ENCODE measurements at places on chromosomes 5 and 9.

- DNase-seq = no peak
These were observed 6.3 kb upstream of the ATG10 start for GRCh38 chr5:81965524-81965923.

DNA sequence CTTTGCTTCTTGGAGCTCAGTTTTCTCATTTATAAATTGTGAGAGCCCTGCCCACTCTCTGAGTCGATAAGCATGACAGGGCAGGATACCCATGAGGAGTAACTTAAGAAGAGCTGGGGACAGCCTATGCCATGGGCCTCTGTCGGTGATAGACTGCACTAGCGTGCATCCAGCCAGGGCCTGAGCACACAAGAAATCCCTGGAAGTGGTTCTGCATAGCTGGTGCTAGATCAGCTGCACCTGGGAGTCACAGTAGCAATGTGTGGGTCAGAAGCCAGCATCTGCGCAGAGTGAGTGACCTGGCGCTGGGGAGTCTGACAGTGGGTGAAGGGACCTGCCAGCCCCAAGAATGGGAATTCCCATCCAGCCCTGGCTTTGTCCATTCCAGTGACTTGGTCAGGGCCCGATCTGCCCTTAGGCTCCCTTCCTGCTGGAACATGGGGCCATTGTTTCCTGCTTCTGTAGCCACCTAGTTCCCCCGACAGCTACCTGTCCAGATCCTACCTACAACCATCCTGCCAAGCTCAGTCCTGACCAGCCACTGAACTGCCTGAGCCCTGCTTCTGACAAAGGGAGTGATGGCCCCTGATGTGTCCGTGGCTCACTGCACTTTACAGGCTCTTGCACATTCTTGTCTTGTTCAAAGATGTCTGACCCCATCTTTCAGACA, 35.9 kb upstream of the NANS start:
- no peak for DNase-seq

GRCh38 chr5:149757197-149757947, 27.3 kb downstream of the PPARGC1B start:
- no peak for DNase-seq

DNA sequence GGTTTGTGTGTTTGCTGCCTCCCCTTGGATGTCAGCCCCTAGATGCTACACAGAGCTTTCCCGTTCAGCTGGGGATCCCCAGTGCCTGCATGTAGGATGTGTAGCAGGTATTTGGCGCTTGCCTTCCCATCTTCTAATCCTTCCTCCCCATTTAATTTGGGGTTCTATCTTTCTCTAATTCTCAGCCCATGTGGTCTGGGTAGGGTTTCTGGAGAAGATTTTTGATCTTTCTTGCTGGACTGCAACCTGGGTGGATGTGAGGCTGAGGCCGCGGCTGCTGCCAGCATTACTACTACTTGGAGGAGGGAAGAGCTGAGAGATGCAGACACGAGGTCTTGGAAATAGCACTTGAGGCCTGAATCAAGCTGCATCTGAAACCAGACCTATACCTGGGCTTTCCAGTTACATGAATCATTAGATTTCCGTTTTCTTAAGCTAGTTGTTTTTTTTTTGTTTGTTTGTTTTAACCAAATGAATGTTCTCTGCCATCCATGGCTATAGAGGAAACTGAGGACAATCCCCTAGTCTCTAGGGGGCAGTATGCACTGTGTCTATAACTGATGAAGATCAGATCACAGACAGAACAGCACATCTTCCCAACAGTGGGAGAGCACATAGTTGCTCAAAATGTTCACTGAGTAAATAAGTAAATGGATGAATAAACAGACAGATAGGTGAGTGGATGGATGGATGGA, 178.6 kb downstream of the FGF18 start:
- no peak for DNase-seq

- no peak for DNase-seq
These were observed 75.3 kb upstream of the BARHL1 start for GRCh38 chr9:132506977-132507669.

- no peak for DNase-seq
These were observed 109.5 kb downstream of the SNCAIP start for GRCh38 chr5:122421374-122422079.

DNA sequence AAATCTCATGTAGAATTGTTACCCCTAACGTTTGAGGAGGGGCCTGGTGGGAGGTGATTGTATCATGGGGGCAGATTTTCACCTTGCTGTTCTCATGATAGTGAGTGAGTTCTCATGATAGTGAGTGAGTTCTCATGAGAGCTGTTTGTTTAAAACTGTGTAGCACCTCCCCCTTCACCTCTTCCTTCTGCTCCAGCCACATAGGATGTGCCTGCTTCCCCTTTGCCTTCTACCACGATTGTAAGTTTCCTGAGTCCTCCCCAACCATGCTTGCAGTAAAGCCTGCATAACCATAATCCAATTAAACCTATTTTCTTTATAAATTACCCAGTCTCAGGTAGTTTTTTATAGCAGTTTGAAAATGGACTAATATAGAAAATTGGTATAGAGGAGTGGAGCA, 1783.7 kb upstream of the CDH9 start:
- DNase-seq = no peak

DNA sequence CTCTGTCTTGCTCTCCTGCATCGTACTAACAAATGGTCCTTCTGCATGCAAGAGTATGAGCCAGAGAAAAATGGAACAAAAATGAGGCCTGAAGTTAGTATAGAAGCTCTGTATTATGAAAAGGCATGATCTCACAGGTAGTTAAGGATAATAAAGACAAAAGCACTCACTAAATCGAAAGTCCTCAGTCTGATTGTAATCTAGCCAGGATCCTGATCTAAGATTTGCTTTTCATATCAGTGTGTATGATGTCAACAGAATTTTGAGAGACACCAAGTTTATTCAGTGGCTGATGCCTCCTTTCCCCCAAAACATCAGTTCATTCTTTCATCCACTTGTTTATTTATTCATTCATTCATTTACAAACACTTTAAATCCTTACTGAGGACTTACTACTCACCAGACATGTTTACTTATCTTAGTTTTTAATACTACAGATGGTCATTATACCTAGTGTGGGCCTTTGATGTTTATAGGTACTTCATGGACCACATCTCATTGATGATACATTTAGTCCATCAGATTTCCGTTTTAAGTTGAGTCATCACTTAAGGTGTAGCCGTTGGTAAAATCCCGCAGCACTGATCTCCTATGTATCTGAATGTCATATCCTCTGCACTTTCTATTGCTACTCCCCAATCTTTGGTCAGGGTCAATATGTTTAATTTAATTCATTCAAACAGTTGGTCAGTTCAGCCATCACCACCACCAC, 105.2 kb upstream of the DHFR start:
- DNase-seq = no peak

- no peak for DNase-seq
These were observed 119.7 kb downstream of the ZNF462 start for GRCh38 chr9:106982636-106983035.
